Karpas-422 (cell line): ENCODE measurements at places on chromosomes 3 and 15. TPM values are rescaled to one million over a fixed set of nuclear protein-coding genes. Genes with fewer than 3 reads are reported as not detected.

GOLGA6L7 gene
- total RNA-seq, result not detected in 2 replicates

DNA sequence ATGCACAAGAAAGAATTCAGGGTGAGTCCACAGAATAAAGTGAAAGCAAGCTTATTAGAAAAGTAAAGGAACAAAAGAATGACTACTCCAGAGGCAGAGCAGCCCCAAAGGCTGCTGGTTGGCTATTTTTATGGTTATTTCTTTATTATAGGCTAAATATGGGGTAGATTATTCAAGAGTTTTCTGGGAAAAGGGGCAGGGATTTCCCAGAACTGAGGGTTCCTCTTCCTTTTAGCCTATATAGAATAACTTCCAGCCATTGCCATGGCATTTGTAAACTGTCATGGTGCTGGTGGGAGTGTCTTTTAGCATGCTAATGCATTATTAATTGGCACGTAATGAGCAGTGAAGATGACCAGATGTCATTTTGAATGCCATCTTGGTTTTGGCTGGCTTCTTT, 13.6 kb downstream of the GLDN start:
- no peak for DNase-seq

- peak; percentile 91 for DNase-seq
Measured at GRCh38 chr3:5499404-5499803, 311.9 kb downstream of the EDEM1 start.

MBD4 gene
- total RNA-seq, result 51.9 and 130 TPM in 2 replicates

KBTBD13 gene
- total RNA-seq, result not detected in 2 replicates

DNA sequence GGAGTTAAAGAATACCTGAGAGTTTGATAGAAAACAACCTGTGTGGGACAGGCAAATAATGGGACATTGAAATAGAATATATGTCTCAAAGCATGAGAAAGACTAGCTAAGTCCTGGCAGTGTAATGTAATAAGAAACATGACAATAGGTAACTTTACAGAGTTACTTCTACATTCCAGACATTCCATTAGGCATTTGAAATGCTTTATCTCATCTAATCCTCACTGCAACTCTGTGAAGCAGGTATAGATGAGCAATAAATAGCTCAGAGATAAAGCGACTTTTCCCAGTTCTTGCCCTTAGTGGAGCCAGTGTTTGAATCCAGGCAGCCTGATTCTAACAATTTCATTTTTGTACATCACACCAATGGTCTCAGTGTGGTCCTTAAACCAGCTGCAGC, 76.8 kb downstream of the CPNE4 start:
- no peak for DNase-seq

- no peak for DNase-seq
Measured at GRCh38 chr3:138348754-138349739, 668 bp downstream of the MRAS start.

METTL6 gene
- 20.9 and 23.2 TPM in 2 replicates for total RNA-seq

KLHL18 gene
- total RNA-seq, result 15.6 and 33.0 TPM in 2 replicates

GRCh38 chr3:60514085-60514649, 737.1 kb downstream of the FHIT start:
- no peak for DNase-seq

DNA sequence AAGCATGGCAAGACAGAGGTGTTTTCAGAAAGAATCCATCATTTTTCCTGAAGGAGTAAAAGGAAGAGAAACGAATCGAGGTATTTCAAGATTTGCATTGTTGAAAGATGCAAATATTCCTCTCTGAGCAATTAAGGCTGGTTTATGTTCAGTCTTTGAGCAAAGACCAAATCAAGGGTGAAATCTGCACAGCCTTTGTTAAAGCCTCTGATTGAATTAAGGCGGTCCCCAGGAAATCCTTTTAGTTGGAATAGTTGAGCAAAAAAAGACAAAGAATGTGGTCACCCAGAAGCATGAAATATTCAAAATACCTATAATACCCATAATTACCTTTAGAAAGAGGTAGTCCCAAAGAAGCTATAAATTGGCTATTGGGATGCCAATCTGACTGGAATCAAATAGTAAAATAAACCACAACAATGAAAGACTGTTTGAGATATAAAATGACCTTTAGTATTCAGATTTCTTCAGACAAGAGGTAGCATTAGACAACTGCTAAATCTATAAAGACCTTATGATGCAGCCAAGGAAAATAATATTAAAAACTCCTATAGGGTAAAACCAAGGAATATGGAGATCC, 1218.1 kb downstream of the ROBO2 start:
- DNase-seq, result no peak

- no peak for DNase-seq
Measured at GRCh38 chr3:166526881-166527280, 689.7 kb upstream of the BCHE start.

DNA sequence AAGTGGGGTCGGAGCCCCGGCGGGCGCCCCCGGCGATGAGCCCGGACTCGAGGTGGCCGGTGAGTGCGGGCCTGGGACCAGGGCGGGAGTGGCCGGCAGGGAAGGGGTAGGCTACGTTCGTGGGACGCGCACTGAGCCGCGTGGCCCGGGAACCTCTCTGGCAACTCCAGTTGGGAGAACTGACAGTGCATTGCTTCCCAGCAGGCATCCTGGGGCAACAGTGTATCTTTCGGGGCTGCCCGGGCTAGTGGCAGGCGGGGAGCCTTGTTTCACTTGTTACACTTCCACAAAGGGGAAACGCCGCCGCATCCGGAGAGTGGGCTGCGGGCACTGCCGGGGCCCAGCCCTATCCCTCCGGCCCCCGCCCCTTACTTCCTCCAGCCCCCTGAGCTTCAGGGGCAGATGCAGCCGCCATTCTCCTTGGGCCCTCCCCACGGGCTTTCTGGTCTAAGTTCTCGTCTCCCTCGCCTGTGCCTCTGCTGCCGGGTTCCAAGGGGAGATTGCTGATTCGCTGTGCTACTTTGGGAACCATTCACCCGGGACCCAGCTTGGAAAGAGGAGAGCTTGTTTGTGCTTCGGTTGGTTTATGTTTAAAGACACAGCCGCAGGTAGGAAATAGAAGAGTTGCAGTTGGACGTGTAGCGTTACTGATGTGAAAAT, 675 bp downstream of the BRPF1 start:
- peak; percentile 79 for DNase-seq

- peak; percentile 79 for DNase-seq
Measured at GRCh38 chr3:188097791-188098190, 56.2 kb upstream of the LPP start.

DNA sequence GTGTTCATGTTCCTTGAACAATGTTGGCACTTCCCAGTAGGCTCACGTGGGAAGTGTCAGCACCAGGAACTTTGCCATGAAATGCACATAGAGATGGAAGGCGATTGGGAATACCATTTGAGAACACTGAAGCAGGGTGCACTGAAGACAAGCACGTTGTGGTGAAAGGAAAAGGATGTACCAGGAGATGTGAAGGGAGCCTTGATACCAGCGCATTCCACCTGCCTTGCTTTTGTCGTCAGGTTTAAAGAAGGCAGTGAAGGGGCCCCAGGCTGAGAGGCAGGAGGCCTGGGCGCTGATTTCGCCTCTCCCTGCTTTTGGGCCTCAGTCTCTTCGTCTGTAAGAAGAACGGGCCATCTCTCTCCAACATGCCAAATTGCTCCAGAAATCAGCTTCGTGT, 194.5 kb upstream of the HES1 start:
- no peak for DNase-seq

- DNase-seq, result no peak
Measured at GRCh38 chr3:184796551-184796950, 15.4 kb upstream of the VPS8 start.

STX19 gene
- not detected in 2 replicates for total RNA-seq

SHF gene
- 10.9 and 35.4 TPM in 2 replicates for total RNA-seq

GRCh38 chr3:23439080-23439479, 236.0 kb downstream of the UBE2E2 start:
- DNase-seq, result no peak

GOLGA6L10 gene
- total RNA-seq, result 0.18 and 2.0 TPM in 2 replicates

SLC12A8 gene
- total RNA-seq, result 156 and 183 TPM in 2 replicates

MYLK gene
- 0.18 and 0.63 TPM in 2 replicates for total RNA-seq

- DNase-seq, result no peak
Measured at GRCh38 chr15:61387675-61388074, 158.6 kb upstream of the RORA start.

GOLGA8S gene
- total RNA-seq, result not detected in 2 replicates

DNA sequence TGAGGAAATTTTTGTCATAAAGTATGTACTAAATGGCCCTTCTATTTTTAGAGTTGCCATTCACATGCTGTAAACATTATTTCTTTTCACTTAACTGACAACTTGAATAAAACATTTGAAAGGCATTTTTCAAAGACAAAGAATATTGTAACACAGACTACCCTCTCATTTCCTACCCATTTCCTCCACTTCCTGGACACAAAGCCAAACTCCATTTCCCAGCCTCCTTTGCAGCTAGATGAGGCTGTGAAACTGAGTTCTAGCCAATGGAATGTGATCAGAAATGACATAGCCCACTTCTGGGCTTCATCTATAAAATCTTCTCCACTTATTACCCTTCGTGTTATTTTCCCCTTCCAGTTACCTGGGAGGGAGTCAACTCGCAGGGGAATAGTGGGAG, 288.9 kb upstream of the DPH6 start:
- no peak for DNase-seq

RGMA gene
- total RNA-seq, result not detected in 2 replicates

- peak; percentile 46 for DNase-seq
Measured at GRCh38 chr15:72782274-72783003, 1.1 kb downstream of the ADPGK start.

DOCK3 gene
- 0.04 TPM in 2 replicates for total RNA-seq

GRCh38 chr3:106065831-106066230, 197.0 kb upstream of the CBLB start:
- DNase-seq, result no peak

GRCh38 chr15:62035256-62035924, 24.9 kb downstream of the VPS13C start:
- no peak for DNase-seq

- no peak for DNase-seq
Measured at GRCh38 chr3:108664266-108664665, 74.7 kb downstream of the DZIP3 start.

- DNase-seq, result no peak
Measured at GRCh38 chr3:184316792-184317191, 2.4 kb downstream of the EIF4G1 start.

- DNase-seq, result peak; percentile 56
Measured at GRCh38 chr15:63860155-63860554, 26.4 kb upstream of the HERC1 start.

GRCh38 chr3:182508919-182509711, 284.2 kb upstream of the ATP11B start:
- no peak for DNase-seq

- no peak for DNase-seq
Measured at GRCh38 chr3:111068574-111068973, 3.0 kb upstream of the NECTIN3 start.

GRCh38 chr3:171258316-171258715, 201.9 kb downstream of the TNIK start:
- DNase-seq, result no peak

TNNC1 gene
- total RNA-seq, result 0.65 TPM in 1 of 2 replicates, not detected in the other
